Fibroblast of skin of abdomen (primary cell): ENCODE measurements at places on chromosomes 5 and 9.

GRCh38 chr5:5198135-5198534 lies 58.0 kb downstream of the ADAMTS16 start:
- no peak for DNase-seq

GRCh38 chr5:82319651-82320376 lies 41.7 kb upstream of the RPS23 start:
- DNase-seq: no peak

DNA sequence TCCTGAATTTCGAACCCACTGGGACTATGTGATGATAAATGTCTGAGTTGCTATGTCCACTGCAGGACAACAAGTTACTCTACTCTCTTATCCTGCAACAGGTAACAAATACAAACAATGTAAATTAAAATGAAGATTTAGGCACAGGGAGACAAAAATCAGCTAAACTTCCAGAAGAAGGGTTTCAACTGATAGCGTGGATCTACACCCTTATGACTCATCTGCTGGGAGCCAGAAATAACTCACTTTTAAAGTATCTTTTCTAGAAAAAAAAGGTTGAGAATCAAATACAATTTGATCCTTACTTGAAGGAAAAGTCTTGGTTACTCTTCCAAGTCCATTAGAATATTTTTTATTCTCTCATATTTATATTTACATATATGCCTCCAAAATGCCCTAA lies 21.4 kb downstream of the PJA2 start:
- no peak for DNase-seq

DNA sequence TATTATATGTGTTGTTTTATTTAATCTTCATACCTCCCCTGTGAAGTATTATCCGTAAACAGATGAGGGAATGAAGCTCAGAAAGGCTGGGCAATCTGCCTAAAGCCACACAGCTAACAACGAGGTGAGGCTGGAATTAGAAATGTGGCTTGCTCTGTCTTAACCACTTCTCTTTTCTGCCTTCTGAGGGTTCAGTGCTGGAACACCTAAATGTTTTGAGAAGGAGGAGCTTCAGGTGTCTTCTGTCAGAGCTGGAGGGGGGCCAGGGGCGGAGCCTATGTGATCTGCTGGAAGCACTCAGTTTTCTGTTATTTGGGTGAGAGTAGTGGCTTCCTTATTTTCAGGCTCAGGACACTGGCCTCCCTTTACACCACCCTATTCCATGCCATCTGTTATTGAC lies 35.0 kb upstream of the ARAP3 start:
- DNase-seq: no peak

GRCh38 chr9:75054368-75055001 lies 26.4 kb upstream of the CARNMT1 start:
- peak; percentile 77 for DNase-seq

DNA sequence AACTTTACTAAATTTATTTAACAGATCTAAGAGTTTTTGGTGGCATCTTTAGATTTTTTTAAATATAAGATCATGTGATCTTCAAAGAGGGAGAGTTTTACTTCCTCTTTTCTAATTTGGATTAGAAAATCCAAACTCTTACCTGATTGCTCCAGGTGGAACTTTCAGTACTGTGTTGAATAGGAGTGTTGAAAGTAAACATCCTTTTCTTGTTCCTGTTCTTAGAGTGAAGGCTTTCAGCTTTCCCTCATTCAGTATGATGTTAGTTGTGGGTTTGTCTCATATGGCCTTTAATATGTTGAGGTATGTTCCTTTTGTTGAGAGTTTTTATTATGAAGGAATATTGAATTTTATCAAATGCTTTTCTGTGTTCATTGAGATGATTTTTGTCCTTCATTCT lies 650.0 kb upstream of the SGCD start:
- DNase-seq: no peak

GRCh38 chr9:122307925-122308324 lies 43.2 kb downstream of the MRRF start:
- no peak for DNase-seq

DNA sequence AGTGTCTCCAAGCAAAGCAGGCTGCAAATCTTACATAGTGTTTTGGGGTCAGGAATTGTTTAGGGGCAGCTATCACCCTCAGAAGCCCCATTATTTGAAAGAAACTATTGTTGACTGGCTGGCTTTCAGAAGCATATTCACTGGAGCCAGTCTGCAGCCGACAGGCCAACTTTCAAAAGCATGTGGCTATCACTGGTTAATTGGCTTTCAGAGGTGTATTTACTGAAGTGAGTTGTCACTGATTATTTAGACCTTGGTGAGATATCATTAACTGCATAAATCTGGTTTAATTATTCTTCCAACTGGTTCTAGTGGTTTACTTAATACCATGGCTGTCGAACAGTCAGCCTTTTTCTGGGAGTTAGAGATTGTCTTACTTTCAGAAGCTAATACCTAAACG lies 247.0 kb downstream of the CWC27 start:
- DNase-seq: no peak

- DNase-seq: no peak
These were observed 179.9 kb downstream of the COX7C start for GRCh38 chr5:86797677-86798076.

DNA sequence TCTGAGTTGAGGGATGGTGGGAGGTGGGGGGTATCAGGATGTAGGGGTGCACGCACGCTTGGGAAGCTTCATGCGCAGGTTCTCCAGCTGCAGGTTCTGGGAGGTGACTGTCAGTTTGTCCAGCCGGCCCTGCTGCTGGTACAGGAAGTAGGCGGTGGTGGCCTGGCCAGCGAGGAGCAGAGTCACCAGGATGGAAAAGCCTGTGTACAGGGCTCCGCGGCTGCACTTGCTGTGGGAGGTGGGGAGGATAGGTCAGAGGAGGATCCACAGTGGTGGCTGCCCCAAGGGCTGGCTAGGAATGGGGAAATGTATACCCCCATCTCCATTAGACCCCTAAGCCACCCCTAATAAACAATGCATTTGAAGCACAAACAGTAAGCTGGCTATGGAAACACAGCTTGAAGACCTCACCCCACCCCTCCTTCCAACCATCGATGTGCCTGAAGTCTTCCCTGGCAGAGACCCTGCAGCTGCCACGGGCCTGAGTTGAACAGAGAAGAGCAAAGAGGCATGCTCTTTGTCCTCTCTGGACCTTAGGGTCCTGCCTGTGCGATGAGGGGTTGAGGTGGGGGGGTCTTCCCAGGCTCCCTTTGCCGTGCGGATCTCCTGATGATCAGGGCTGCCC lies 5.5 kb downstream of the CD74 start:
- DNase-seq: no peak

- DNase-seq: no peak
These were observed 28.5 kb downstream of the GFM2 start for GRCh38 chr5:74738406-74738805.

GRCh38 chr5:82635561-82636288 lies 357.6 kb upstream of the RPS23 start:
- DNase-seq: peak; percentile 92

DNA sequence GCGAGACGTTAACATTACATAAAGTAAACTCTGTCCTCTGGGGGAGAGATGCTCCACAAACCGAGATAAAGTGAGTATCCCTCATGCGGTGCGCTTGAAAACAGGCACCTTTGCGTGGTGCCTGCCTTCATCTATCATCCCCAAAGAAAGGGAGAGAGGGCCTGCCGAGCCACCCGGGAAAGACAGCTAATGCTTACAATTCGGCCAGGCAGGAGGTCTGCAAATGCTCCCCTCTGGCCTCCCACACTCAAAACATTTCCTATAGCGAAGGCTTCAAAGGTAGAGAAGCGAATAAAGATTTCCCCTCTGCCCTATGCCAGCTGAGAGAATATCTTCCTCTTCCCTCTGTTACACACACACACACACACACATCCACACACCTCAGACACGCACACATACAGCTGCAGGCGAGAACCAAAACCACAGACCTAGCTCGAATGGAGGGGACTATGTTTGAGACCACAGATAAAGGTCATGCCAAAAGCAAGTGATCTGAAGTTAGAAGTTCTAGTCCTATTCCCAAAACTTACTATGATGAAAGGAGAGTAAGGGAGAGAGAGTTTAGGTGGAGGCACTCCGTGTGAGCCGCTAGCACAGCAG lies 132.8 kb downstream of the CRB2 start:
- no peak for DNase-seq

GRCh38 chr9:117963493-117964090 lies 259.4 kb downstream of the TLR4 start:
- DNase-seq: no peak

DNA sequence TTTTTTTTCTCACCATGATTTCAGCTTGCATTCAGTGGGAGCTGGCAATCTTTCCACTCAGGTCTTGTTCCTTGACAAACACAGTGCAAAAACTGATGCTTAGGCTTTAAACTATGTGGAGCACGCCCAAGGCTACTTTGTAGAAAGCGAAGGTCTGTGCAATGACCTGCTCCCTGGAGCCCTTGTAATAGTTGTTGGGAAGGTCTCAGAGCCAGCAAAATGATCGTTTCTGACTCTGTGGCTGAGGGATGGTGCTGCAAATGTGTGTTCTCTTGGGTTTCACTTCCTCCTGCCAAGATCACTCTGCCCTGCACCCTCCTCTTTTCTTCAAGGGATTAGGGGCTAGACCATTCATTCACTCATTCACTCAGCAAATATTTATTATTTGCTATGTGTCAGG lies 249.7 kb upstream of the MAP3K1 start:
- no peak for DNase-seq

DNA sequence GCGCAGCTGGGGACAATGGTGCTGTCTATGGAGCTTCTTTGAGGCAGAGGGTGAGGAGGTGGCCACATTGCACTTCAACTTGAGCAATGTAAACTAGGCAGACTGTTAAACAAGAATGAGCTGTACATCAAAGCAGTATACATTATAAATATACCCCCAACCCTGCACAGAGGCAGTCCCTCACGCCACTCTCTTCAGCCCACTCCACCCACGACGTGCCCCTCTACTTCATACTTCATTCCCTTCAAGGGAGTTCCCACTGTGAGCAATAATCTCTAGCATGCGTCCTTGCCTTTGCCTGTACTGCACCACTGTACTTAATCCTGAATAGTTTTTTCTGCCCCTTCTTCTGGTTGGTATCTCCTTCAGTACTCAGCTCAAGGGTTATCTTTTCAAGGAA lies 14.4 kb downstream of the TRPM3 start:
- DNase-seq: no peak

GRCh38 chr9:6905850-6906375 lies 148.1 kb downstream of the KDM4C start:
- no peak for DNase-seq

DNA sequence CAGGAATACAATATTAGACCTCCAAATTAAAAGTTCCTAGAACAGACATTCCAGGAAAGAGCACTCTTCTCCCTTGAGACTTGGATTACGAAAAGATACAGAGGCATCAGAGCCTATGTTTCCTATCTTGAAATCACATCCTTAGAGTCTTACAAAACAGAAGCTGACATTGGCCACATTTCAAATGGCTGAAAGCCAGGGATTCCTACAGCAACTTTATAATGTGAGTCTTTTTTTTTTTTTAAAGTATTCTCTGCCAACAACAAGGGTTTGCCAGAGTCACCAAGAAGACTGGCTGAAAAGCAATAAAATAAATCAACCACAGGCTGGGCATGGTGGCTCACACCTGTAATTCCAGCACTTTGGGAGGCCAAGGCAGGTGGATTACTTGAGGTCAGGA lies 63.1 kb downstream of the TRPM6 start:
- peak; percentile 30 for DNase-seq

DNA sequence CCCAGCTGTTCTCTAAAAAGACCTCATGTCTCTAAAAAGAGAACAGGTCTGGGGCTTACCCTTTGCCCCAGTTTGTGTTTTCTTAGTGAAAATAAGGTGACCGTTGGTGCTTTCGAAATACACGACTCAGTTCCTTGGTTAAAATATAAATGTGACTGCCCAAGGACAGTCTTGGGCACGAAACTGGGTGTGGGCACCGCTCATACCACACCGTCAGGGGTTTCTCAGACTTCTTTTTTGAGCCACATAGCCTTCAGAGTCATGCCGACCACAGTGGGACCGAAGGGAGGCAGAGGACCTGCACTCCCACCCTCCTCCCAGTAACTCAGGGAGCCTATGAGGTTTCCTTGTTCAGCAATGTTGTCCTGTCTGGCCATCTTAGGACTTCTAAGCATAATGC lies 6.5 kb downstream of the SNX18 start:
- no peak for DNase-seq

DNA sequence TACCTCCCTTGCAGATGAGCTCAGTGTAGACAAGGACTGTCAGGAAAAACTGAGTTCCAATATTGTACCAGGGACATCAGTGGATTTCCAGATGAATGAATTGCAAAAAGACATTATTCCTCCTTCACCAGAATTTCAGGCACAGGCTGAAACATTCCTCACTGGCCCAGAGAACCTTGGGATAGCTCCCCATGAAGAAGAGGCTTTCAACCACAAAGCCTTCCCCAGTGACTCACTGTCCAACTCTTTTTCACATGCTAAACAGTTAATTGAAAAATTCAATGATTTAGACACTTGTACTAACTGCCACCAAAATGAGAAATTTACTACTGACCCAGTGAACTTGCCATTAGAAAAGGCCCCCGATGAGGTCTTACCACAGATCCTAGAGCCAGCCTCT lies 144.5 kb downstream of the UNC13B start:
- DNase-seq: peak; percentile 53

- peak; percentile 32 for DNase-seq
These were observed 24.6 kb upstream of the IFNK start for GRCh38 chr9:27499451-27499850.

DNA sequence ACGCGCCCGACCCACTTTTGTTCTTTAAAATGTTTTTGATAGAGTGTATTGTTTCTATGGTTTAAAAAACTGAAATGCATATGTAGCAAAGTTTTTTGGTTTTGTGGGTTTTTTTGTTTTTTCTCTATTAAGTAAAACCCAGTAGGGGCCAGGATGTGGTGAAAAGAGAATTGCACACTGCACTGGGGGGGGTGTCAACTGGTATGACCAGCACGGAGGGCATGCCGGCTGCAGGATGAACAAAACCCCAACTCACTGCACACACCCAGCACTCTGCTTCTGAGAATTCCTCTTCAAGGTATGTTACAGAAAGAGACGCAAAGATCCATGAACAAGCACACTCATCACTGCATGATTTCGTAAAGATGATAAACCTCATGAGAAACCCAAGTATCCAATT lies 75.0 kb downstream of the STK10 start:
- peak; percentile 62 for DNase-seq

- DNase-seq: no peak
These were observed 24.3 kb downstream of the NIPSNAP3B start for GRCh38 chr9:104788251-104788650.

GRCh38 chr5:163260961-163261360 lies 176.4 kb upstream of the CCNG1 start:
- DNase-seq: no peak

DNA sequence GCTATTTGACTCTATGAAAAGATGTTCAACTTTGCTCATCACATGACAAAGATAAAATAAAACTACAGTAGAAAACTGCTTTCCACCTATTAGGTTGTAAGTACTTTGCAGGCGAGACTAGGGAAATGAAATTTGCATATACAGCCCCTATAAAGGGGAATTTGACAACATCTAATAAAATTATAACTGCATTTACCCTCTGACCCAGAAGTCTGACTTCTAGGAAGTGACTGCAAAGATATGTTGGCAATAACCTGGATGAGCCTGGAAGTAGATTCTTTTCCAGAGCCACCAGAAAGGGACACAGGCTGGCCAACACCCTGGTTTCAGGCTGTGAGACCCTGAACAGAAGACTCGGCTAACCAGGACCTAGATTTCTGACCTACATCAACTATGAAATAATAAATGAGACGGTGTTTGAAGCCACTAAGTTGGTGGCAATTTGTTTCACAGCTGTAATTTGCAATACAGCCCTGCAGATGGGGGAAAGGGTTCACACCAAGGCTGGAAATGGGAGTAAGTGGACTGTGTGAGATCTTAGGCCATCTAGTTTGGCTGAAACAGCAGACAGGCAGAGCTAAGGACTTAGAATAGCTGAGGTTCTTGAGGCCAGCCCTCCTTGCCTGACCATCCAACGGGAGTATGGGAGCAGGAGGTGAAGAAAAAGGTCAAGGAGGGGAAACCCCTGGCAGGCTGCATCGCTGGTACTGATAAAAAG lies 106.6 kb downstream of the SIL1 start:
- no peak for DNase-seq
